GM12865 (cell line): ENCODE measurements at places on chromosomes 1 and 21.

DNA sequence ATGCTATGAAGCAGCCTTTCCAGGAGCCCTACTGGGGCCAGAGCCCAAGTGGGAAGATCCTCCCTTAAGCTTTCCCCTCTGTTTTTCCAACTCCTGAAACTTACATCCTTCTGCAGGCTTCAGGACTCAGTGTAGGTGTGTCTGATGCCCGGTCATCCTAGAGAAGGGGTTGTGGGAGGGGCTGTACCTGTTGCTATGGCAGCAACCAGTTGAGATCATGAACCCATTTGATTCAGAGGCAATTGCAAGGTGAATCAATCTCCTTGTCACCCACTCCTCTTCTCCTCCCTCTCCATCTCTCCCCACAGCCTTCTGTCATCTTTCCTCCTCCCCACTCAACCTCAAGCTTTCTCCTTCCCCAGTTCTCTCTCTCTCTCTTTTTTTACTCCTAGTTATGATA, 151.8 kb downstream of the CACNA1E start:
- no peak for DNase-seq

- no peak for DNase-seq
Observed at GRCh38 chr21:35268817-35269216, 219.7 kb upstream of the RUNX1 start.

DNA sequence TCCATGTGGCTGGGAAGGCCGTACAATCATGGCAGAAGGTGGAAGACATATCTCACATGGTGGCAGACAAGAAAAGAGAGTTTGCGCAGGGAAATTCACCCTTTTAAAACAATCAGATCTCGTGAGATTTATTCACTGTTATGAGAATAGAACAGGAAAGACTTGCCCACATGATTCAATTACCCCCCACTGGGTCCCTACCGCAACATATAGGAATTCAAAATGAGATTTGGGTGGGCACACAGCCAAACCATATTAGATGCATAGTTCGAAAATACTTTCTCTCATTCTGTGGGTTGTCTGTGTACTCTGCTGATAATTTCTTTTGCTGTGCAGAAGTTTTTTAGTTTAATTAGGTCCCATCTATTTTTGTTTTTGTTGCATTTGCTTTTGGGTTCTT, 990.3 kb downstream of the PLA2G4A start:
- no peak for DNase-seq

DNA sequence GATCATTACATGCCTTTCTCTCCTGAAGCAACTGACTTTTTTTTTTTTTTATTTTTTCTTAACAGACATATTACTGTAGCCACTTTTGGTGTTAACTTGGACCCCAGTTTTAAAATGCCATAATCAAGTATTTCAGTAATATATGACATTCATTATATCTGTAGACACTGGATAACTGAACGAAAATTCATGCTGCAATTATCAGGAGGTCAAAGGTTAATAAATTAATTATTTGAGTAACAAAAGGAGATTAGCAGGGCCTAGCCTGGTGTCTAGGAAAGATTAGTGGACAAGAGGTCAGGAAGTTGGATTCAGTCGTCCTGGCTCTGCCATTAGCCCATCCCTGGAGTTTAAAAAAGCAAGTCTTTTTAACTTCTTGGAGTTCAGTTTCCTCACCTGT, 168.1 kb downstream of the TGFBR3 start:
- no peak for DNase-seq

DNA sequence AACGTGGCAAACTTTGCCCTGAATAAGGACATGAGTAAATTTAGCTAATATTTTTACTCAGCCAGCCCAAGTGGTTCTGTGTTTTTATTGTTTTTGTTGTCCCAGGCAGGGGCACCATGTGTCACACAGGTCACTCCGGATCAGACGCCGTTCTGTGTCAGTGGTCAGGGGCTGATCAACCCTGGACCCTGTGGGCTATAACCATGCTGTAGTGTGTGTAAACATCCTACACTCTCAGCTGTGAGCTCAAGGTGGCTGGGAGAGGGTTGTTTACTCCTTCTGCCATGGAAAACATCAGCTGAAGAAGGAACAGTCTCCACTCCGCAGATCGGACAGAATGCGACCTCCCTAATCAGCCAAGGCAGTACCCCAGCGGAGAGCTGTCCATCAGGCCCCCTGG, 26.5 kb upstream of the KCNQ4 start:
- no peak for DNase-seq

GRCh38 chr1:204598319-204598969, 82.2 kb downstream of the MDM4 start:
- no peak for DNase-seq

DNA sequence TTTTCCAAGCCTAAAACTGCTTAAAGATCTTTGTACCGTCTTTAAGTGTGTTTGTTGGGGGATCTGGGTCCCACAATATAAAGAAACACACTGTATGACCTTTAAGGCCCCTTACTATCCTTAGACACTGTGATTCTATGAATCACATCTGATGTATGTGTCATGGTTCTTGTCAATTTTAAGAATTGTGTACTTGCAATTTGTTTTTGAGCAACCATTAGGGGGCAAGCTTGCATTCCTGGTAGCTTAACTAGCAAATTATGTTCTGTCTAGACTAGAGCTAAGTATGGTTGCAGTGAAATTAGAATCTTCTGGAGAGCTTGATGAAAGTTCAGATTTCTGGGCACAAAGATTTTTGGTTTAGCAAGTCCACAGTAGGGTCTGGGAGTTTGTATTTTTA, 219.5 kb downstream of the TPR start:
- DNase-seq, result peak; percentile 45

GRCh38 chr21:46254208-46254975, 25.8 kb upstream of the LSS start:
- peak; percentile 65 for DNase-seq

DNA sequence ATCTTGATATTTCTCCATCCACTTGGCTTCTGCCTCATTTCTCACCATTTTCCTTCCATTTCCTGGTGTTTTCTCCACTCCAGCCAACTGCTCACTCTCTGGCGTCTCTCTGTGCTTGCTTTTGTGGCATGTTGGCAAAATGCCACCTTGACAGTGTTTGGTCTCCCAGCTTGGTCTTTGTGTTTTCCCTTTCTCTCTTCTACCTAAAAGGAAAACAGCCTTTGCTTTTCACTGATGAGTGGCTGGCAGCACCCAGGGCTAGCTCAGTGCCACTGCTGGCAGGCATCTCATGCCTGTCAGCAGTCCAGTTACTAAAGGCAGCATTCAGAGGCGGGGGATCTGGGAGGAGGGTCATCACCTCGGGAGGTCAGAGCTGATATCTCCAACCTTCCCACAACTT, 55.3 kb upstream of the DSCAM start:
- DNase-seq, result no peak

DNA sequence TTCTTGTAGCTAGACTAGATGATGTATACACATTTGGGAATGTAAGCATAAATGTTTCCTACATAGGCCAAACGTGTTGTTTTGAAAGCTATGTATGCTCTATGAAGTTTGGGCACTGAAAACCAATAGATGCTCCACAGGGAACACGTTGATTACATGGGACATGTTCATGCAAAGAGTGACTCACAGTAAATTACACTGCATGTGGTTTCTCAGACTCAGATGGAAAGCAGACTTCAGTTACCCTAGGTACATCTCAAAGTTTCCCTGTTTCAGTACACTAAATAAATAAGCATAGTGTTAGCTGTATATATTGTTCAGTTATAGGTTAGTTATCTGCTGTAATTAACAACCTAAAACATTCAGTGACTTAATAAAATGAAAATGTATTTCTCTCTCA, 301.9 kb upstream of the RUNX1 start:
- DNase-seq, result no peak

DNA sequence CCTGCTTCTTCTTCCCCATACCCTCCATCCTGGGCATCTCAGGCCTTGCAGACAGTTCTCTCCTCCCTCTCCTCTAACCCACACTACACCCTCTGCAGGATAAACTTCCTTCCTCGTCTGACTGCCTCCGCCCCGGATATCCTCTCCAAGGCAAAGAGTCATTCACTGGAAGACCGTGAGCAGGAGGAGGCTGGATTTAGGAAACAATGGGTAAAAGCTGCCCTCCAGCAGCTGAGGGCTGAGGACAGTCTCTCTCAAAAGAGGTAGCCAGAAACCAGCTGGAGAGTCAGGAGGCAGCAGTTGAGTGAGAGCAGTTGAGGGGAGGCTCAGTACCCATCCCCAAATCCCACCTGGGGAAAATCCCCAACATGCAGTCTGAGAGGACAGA, 1.4 kb downstream of the CSRP1 start:
- DNase-seq, result no peak

DNA sequence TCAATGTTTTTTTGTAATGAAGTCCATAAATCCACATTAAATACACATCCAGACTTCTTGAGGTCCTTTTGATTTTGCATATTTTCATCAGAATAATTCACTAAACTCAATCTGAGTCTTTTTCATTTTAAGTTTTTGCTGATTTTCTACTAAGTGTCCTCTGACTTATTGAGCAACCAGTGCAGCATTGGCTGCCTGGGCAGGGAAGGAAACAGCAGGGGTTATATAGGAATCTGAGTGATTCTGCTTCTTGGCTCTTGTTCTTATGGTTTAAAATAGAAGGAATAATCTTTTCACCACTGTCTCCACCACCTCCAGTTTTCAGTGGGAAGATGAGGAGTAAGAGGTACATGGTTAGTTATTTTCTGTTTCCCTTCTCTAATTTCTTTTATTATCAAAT, 88.4 kb downstream of the ST6GALNAC5 start:
- DNase-seq, result no peak

DNA sequence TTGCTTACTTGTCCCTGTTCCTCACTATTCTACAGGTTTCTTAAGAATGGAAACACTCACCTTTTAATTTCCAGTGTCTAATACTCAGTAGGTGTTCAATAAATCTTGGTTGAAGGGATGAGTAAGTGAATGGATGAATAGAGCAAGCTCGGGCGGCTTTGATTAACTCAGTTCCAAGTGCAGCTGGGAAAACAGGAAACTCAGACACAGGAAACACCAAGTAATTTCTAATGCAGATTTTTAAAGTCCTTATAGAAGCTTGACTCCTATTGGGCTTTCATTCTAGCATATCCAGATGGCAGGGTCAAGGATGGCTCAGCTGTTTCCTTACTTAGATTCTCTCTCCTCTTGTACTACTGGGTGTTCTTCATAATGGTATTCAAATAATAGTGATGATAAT, 14.0 kb downstream of the CAMK1G start:
- DNase-seq, result no peak

- no peak for DNase-seq
Observed at GRCh38 chr1:91672601-91673161, 172.0 kb downstream of the CDC7 start.

DNA sequence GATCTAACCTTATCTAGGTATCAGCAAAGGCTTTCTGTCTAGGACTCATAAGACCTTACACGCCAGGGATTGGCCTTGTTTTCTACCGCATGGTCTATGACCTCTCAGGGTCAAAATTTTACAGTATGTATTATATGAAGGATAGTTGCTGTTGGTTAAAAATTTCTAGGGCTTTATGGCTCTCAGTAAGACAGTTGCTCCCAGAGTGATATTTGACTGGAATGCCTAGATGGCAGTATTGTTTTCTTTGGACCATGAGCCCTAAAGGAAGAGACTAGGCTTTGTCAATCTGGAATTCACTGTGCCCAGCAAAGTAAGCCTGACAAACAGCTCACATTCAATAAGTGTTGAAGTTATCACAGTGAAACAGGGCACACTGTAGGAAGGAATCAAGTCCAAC, 37.6 kb downstream of the C1orf87 start:
- no peak for DNase-seq

DNA sequence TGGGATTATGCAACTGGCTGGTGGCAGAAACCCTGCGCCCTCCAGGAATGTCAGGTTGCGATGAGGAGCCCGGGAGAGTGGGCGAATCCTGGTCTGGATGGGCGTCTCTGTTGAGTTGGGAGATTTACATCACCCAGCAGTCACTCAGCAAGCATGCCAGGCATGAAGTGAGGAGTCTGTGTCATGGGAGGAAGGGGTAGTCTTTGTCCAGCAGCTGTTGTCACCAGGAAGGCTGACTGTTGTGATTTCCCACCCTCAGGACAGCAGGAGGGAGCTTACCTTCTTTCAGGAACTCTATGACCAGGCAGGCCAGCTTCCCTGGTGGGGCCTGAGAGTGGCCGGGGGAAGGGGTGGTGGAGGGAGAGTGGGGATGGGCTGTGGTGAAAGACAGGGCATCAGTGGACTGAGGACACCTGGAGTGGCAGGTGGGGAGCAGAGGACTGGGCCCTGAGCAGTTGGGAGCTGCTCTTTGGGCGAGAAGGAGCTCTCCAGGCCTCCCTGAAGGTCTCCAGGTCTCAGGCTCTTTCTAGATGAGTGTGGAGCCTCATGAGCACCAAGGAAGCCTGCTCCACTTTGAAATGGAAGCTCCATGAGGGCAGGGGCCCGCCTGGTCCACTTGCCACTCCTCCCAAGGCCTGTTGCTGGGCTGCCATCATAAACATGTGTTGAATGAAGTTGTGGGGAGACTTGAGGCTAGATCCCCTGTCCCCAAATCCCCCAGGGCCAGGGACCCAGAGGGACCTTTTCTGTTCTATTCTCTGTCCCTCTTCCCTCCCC, 21.3 kb upstream of the PKP1 start:
- DNase-seq, result no peak

GRCh38 chr1:23980728-23981070, 572 bp upstream of the SRSF10 start:
- DNase-seq, result peak; percentile 85

- DNase-seq, result no peak
Observed at GRCh38 chr1:230857822-230858221, 10.5 kb downstream of the C1orf198 start.

DNA sequence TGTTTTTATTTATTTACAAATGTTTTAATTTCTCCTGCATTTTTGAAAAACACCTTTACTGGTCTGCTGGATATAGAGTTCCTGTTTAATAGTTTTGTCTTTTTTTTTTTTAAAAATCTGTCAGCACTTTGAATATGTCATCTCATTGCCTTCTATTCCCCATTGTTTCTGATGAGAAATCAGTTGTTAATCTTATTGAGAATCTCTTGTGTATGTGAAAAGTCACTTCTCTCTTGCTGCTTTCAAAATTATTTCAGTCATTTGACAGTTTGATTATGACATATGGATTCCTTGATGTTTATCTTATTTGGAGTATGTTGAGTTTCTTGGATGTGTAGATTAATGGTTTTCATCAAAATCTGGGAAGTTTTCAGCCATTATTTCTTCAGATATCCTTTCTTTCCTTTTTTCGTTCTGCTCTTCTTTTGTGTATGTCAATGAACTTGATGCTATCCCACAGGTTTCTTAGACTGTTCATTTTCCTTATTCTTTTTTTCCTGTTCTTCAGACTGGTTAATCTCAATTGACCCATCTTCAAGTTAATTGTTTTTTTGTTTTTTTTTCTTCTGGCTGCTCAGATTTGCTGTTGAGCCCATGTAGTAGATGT, 51.2 kb upstream of the CCDC190 start:
- no peak for DNase-seq

- no peak for DNase-seq
Observed at GRCh38 chr1:147504801-147505311, 36.4 kb upstream of the BCL9 start.

- DNase-seq, result no peak
Observed at GRCh38 chr21:46120301-46121285, 22.7 kb downstream of the COL6A2 start.

- peak; percentile 79 for DNase-seq
Observed at GRCh38 chr1:63615768-63616420, 22.7 kb downstream of the PGM1 start.
